ENCODE measurements at places on chromosomes 2 and 18.

DNA sequence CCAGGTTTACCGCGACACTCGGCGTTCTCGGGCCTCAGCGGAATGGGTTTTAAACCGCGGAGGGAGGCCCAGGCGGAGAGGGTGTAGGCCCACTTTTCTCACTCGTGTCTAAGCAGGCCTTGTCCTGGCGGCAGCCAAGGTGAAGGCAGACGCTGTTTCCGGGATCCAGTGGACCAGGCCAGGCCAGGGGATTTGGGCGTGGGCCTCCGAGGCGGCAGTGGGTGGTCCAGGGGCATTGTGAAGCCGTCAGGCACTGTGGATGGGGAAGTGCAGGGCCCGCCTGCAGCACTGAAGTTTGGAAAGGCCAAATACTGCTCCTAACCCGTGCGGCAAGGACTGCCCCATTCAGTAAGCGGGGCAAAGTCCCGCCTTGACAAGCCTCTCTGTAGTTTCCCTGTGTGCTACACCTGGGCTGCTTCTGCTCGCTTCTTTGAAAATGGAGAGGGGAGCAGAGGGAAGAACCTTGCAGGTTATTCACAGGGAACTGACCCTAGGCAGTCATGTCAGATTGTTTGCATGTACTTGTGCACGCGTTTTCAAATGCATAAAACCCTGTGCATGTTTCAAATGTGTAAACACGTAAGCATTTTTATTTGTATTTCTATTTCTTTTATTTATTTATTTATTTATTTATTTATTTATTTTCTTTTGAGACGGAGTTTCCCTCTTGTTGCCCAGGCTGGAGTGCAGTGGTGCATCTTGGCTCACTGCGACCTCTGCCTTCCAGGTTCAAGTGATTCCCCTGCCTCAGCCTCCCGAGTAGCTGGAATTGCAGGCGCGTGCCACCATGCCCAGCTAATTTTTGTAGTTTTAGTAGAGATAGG, 7.5 kb upstream of the DLX2 start:
- DNase-seq = no peak

GRCh38 chr2:12918835-12919445, 202.2 kb downstream of the TRIB2 start:
- no peak for DNase-seq

GRCh38 chr2:237256887-237257286, 157.1 kb downstream of the COL6A3 start:
- no peak for DNase-seq

DNA sequence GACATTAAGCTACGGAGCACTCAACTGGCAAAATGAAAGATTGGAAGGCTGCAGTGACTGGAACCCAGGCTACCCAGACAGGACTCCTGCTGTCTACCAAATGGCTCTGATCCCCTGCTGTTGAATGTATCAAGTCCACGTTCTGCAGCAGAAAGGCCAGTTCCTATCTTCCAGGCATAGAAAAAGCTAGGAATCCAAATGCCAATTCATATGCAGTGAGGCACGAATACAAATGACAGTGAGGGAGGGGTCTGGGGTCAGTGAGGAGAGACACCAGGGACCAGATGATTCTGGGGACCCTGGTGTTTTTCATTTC, 5.3 kb downstream of the NRP2 start:
- DNase-seq = no peak

GRCh38 chr18:46429649-46430224, 227.3 kb downstream of the LOXHD1 start:
- DNase-seq = no peak

DNA sequence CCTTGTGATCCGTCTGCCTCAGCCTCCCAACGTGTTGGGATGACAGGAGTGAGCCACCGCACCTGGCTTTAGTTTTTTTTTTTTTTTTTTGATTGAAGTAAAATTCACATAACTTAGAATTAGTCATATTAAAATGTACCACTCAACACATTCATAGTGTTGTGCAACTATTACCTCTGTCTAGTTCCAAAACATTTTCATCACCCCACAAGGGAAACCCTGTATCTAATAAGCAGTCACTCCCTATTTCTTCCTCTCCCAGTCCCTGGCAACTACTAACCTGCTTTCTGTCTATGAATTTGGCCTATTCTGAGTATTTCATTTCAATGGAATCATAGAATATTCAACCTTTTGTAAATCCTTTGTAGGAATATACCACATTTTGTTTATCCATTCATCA, 123.9 kb upstream of the FAM117B start:
- DNase-seq = no peak

DNA sequence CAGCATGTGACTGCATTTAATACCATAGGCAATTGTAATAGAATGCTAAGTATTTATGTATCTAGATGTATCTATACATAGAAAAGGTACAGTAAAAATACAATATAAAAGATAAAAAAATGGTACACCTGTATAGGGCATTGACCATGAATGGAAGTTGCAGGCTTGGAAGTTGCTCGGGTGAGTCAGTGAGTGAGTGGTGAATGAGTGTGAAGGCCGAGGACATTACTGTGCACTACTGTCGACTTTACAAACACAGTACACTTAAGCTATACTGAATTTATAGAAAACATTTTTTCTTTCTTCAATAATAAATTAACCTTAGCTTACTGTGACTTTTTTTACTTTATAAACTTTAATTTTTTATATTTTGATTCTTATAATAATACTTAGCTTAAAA, 8.9 kb downstream of the DIS3L2 start:
- no peak for DNase-seq

DNA sequence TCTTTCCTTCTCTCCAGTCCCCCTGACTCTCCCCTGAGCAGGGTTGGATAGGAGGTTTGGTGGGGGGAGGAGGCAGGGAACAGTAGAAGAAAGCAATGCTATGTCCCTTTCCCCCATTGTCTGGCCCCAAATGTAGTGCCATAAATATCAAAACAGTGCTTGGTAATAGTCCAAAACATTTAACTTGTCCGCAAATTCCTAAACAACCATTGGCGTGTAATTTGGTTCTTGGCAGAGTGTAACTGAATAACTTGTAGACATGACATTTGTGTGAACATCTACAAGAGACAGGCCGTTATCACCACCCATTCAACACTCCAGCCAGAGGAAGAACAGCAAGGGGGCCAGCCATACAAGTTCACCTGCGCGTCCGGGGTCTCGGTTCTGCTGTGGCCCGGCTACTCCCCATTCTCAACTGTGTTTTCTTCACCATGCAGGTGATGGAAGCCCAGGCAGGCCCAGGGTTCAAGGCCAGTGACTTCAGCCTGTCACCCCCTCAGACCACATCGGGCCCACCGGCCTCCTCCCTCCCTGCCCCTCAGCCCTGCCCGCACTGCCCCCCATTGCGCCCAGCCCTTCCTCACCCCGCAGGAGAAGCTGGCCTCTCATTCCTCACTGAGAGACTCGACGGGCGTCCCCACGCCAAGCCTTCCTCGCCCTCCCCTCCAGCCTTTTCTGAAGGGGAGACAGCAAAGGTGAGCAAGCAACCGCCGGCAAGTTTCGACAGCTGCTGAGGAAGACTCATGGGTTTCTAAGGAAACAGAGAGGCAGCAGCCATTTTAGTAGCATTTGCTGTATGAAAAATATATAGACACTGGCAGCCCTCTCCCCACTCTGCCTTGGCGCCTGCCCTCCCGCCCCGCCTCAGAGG, 699 bp upstream of the RAPGEF4 start:
- no peak for DNase-seq

DNA sequence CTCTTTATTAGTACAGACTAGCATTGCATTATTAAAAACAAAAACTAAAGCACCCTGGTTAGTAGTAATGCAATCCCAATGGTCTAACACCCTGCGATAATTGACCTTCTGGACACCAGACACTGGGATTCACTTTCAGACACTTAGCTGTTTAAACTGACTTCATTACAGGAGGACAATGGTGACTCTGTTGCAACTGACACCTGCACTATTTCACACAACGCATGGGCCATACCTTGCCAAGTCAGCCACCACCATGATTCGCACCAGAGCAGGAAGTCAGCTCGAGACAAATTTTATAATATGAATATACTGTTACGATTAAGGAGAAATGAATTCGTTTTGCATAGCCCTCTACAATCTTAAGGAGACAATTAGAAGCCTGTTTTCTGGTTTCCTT, 150.7 kb downstream of the MEIS1 start:
- DNase-seq = no peak

- DNase-seq = peak; percentile 46
These were observed at the start of gene PTPRM for GRCh38 chr18:7566567-7567473. Gene PTPRM, plus strand, starts transcription at chr18:7567316. Its CDS starts 503 bp downstream, at chr18:7567819.

GRCh38 chr2:178114462-178114861, 2.2 kb downstream of the RBM45 start:
- DNase-seq = no peak

- no peak for DNase-seq
These were observed 158.9 kb downstream of the SEPTIN10 start for GRCh38 chr2:109454765-109455394.

DNA sequence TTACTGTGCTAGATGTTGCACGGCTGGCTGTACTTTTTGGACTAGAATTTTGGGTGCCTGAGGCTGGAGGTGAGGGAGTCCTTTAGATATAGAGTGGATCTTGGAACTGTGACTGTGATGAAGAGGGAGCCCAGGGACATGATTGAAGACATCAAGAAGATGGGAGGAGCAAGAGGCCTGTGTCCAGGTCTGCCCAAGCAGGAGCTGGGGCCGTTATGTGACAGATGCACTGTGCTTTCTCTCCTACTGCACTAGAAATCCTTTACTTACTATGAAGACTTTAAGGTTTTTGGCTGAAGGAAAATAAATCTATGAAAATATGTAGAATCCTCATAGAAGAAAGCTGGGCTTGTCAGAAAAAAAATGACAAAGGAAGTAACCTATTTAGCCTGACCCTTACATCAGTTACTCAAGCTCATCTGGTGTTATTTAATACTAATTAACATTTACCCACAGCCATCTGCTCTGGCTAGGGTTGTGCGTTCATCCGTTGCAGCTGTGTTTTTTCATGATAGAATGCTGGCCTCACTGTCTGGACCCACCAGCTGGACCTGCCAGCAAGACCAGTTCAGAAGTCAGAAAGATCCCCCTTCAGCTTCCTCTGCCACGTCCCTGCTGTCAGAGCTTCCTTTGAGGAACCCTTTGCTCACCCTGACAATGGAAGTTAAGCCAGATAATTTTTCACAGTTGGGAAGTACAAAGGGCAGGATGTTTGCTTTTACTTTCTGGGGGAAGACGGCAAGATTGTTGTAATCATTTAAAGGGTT, 16.7 kb downstream of the TSN start:
- DNase-seq = no peak

GRCh38 chr2:6845312-6845711, 20.4 kb downstream of the CMPK2 start:
- DNase-seq = no peak

- no peak for DNase-seq
These were observed 19.3 kb upstream of the ODC1 start for GRCh38 chr2:10467401-10467800.

GRCh38 chr2:28745225-28745624, 6.4 kb upstream of the PPP1CB start:
- DNase-seq = no peak

DNA sequence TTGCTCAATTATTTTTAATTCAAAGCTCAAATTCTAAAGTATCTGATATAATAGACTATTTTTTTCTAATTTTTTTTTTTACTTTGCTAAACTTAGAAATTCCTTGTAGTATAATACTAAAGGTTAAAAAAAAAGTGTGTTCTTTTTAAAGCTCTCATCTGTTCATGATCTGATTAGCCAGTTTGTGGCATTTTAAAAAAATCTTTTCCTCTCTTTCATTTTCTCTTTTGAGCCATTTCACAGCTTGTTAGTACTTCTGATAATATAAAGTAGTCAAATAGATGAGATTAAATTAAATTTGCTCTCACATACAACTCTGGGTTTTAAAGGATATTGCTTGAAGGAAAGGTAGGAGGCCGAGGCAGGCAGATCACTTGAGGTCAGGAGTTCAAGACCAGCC, 40.7 kb upstream of the NEMP2 start:
- DNase-seq = no peak

GRCh38 chr2:197348721-197349360, 38.3 kb upstream of the ANKRD44 start:
- DNase-seq = no peak

DNA sequence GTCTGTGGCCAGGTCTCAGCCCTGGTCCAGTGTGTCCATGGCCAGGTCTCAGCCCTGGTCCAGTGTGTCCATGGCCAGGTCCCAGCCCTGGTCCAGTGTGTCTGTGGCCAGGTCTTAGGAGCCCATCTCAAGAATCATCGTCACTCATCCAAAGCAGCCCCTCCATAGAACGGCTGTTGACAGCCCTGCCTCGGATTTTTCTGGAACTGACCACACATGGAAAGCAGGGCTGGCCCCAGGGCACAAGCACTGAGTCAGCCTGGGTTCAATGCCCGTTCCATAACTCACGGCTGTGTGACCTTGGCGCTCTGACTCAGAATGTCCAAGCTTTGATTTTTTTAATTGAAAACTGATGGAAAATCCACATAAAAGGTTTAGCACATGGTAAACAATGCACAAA, 59.9 kb upstream of the SNTG2 start:
- DNase-seq = no peak

GRCh38 chr2:168539945-168540344, 83.9 kb downstream of the CERS6 start:
- DNase-seq = no peak

DNA sequence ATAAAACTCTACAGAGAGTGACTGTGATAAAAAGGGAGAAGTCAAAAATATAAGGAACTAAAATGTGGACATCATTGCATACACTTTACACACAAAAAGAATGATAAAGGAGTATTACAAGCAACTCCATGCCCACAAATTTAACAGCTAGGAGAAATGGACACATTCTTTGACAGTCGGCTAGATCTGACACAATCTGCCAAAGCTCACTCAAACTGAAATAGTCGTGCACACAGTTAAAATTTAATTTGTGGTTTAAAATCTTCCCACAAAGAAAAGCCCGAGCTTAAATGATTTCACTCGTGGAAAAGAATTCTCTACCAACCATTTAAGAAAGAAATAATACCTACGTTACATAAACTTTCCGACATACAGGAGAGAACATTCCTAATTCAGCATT, 132.4 kb downstream of the ZAP70 start:
- DNase-seq = no peak

- DNase-seq = peak; percentile 28
These were observed 10.5 kb downstream of the ATG16L1 start for GRCh38 chr2:233261819-233262555.

GRCh38 chr18:11906926-11907874, 917 bp downstream of the MPPE1 start:
- no peak for DNase-seq

DNA sequence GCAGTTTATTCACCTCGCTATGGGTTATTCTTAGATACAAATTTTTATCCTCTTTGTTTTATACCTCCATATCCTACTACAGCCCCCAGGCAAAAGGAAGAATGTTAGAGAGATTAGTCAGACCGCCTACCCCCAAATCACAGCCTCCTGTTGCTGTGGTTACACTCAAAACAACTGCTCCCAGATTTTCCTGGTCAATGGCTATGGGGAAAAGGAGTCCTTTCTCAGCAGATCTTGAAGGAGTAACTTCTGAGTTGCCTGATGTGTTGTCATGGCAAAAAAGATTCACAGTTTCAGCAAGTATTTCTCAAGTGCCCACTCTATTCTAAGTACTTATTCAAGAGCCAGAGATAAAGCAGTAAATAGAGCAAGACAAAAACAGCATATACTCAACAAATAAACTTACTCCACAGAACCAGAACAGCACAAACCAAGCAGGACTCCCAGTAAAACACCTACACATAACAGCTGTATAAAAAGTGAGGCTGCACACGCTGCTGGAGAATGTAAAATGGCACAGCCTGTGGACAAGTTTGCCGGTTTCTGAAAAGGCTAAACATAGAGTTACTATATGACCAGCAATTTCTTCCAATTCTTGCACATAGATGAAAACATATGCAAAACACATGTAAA, 104.8 kb downstream of the NOL10 start:
- DNase-seq = no peak

Measured in GM12892 (cell line).